ENCODE measurements at places on chromosomes 4 and X. TPM values are rescaled to one million over a fixed set of nuclear protein-coding genes. Genes with fewer than 3 reads are reported as not detected.

- DNase-seq, result no peak
- H3K27ac ChIP-seq, result no peak overlapping the region
- no peaks in the 10 kb centered on the region for H3K36me3 ChIP-seq
- no peaks in the 10 kb centered on the region for H3K4me1 ChIP-seq
- no peak overlapping the region for H3K4me3 ChIP-seq
Measured at GRCh38 chr4:103024996-103025395, 5.5 kb upstream of the SLC9B1 start.

DNA sequence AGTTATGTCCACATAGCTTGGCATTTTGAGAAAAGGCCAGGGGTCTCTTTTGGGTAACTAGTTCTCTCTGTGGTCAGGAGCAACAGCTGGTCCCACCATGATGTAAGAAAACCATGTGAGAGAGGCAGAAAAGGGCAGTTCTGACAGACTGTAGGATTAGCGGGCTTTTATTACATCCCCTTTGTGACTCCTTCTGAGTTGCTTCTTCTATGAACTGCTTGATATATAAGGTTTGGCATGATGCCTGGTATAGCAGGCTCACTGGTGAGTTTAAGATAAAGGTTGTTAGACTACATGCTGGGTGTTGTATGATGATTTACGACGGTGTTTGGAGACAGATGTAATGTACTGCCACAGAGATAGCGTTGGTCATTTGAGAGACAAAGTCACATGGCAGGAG lies 2308.1 kb upstream of the AGA start:
- H3K36me3 ChIP-seq, result no peaks in the 10 kb centered on the region
- DNase-seq, result no peak
- no peaks in the 10 kb centered on the region for H3K27me3 ChIP-seq
- no peaks in the 10 kb centered on the region for H3K4me1 ChIP-seq

DNA sequence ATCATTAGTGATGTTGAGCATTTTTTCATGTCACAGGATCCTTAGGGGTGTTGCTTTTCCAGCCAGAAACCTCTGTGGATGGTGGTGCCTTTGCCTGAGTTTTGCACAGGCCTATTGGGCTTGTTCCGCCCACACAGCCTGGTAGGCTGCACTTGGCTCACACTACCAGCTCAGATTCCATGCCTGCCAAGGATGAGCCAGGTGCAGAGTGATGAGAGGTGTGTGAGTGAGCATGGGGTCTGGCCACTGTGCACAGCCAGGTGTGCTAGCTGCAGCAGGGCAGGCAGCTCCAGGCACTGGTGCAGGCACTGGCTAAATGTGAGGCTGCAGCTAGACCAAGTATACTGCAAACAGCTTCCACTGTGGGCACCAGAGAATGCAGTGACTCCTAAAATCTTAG lies 341.6 kb downstream of the FSTL5 start:
- no peaks in the 10 kb centered on the region for H3K27me3 ChIP-seq
- H3K27ac ChIP-seq, result no peak overlapping the region
- no peaks in the 10 kb centered on the region for H3K4me1 ChIP-seq
- H3K4me3 ChIP-seq, result no peak overlapping the region
- H3K36me3 ChIP-seq, result no peaks in the 10 kb centered on the region
- no peak for DNase-seq

GRCh38 chr4:139266583-139267257 lies 13.3 kb downstream of the MGARP start:
- peak; percentile 69 for DNase-seq
- peak overlapping the region; percentile 36 for H3K4me3 ChIP-seq
- H3K4me1 ChIP-seq, result peaks cover 3% of the 10 kb centered on the region
- H3K36me3 ChIP-seq, result no peaks in the 10 kb centered on the region

GRCh38 chr4:54091637-54092404 lies 8.1 kb upstream of the GSX2 start:
- peak overlapping the region; percentile 33 for H3K4me3 ChIP-seq
- no peaks in the 10 kb centered on the region for H3K27me3 ChIP-seq
- peak; percentile 80 for DNase-seq
- H3K27ac ChIP-seq, result no peak overlapping the region

The IL3RA gene
- 3.3 TPM for total RNA-seq

The MAP3K15 gene
- 1.4 TPM for total RNA-seq

The PROM1 gene
- total RNA-seq, result 0.81 TPM

The CXCL11 gene
- total RNA-seq, result not detected

Measured in ovary (tissue), 10 donors.